Central memory CD4-positive, alpha-beta T cell (primary cell): ENCODE measurements at places on chromosomes 12 and 14.

DNA sequence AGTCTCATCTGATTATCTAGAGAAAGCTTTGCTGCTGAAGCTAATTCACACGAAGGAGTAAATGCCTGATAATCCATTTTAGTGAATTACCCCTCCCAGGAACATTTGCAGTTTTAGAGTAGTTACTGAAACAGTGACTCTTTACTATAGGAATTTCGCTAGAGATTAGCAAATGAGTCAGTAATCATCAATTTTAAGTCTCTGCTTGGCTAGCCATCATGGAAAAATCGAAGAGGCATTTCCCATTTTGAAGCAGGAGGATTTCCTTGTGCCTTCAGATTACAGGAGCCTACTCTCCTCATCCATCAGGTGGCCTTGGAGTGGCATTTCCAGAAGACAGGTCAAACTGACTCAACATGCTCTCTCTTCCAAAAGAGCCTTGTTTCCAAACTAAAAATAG, 154.5 kb downstream of the EGLN3 start:
- no peak for DNase-seq

DNA sequence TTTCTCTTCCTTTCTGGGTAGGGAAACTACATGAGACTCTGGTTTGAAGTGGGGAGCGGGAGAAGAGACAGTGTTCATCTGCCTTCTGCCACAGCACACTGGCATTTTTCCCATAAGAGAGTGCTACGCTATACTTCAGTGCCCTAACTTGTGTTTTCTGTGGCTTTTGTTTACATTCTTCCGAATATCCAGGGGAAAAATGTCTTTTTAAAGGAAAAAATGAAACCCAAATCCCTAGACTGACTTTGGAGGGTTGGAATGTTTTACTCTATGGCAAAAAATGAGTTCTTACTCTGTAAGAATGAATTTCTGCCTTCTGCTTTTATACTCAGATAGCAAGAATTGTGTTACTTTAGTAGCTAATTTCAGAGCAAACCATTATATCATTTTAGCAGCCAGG, 88.1 kb upstream of the TMEM263 start:
- no peak for DNase-seq

DNA sequence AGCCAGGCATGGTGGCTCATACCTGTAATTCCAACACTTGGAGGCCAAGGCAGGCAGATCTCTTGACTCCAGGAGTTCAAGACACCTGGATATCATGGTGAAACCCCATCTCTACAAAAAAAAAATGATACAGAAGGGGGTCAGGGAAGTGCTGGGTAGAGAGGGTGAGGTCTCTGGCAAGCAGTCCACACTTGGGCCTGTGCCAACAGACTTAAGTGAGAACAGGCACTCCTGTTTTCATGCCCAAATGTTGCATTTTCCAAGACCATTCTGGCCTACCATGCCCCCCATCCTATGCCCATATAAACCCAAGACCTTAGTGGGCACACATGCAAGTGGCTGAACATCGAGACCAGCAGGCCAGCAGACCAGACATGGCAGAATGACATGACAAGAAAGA, 16.0 kb upstream of the CMAS start:
- no peak for DNase-seq

GRCh38 chr14:105568859-105569766, 42.7 kb downstream of the TMEM121 start:
- no peak for DNase-seq

DNA sequence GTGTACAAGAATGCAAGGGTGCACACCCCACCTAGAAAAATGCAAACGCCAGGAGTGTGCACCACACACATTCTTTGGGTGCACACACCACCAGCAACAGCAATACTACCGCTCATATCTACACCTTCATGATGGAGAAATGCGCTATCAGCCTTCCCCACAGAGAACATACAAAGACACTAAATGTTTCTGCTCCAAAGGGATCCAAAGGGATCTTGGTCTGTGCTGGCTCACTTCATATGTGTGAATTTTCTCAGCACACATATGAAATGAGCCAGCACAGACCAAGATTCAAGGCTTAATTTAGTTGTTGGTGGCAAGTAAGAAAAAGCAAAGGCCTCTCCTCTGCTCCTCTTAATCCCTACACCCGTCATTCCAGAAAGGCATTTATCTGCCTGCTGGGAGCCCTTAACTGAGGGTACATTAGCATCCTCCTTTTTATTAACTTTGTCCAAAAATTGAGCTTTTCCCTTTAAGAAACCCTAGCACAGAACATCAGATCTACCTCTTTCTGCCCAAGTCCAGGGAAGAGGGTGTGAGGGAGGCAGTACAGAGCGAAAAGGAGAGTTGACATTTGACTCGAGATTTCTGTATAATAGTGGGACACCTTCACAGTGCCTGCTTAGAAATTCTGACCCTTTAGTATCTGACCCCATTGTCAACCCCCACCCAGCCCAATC, 8.3 kb downstream of the BMP4 start:
- DNase-seq: no peak

DNA sequence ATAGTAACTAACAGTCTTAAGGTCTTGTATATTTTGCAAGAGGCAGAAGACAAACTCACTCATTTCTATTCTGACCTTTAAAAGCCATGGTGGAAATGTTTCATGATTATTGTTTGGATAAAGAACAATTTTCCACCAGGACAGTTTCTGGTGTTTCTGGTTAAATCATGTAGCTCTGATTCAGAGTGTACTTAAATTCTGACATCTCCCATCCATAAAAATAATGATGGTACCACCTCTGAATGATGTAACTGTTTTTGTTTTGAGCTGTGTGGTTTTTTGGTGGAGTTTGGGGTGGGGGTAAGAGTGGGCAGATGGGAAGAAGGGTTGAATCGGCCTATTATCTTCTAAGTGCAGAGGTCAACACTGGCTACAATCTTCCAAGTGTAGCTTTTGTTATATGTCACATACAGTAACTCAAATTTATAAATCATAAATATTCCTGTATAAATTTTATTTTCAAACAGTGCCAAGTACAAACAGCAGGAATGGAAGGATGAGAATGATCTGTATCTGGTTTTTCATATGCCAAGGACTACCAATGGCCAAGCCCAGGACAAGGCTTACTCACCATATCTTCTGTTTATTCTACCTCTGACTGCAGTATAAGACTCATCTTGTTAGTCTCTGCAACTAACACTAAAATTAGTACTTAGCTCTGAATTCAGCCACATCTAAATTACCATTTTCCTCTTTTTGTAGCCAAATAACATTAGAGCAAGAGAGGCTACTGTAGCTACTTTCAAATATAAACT, 108.7 kb downstream of the BCAT1 start:
- no peak for DNase-seq

DNA sequence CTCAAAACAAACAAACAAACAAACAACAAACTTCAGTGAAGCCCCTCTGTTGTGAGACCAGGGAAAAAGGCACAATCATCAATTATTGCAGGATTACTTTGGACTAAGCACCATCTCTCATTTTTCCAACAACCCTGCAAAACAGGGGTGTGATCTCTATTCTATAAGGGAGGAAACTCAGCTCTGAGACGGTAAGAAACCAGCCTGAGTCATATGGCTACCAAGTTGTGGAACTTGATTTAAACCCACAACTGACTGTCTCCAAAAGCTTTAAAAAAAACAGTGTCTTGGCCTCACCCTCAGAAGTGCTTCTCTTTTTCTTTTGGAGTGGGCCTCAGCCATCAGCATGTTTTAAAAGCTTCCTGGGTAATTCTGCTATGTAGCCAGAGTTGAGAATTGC, 49.8 kb downstream of the RIN3 start:
- DNase-seq: no peak

DNA sequence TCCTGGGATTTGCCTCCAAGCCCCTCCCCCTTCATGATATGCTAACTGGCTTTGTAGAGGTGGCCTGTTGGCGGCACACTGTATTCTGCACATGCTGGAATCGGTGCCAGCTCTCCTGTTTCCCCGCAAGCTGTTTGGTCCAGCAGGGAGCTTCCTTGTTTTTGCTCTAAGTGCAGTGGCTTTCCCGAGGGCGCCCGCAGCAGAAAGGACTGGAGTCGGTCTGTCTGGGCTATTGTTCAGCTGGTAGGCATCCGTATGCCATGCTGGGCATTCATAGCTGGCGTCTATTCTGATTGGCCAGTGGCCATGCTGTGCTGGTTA, 88.9 kb upstream of the MED13L start:
- DNase-seq: no peak

DNA sequence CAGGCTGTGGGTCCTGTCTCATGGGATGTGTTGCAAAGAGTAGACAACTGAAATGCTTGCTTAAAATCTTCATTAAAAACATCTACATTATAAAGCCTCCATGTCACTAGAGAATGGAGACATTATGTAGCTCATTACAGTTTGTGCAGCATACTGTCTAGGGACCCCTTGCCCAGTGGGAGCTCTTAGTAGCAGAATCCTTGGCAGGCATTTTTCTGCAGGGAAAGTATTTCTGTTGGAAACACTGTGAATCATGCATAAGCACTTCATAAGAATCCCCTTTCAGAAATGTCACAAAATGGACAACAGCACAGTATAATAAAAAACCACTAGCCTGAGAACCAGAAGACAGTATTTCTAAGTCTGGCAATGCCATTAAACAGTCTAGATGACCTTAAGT, 174.3 kb downstream of the MGAT4C start:
- no peak for DNase-seq

- no peak for DNase-seq
Observed at GRCh38 chr14:104592292-104592672, 12.3 kb downstream of the TMEM179 start.

- no peak for DNase-seq
Observed at GRCh38 chr12:52147367-52147963, 44.3 kb downstream of the KRT80 start.

DNA sequence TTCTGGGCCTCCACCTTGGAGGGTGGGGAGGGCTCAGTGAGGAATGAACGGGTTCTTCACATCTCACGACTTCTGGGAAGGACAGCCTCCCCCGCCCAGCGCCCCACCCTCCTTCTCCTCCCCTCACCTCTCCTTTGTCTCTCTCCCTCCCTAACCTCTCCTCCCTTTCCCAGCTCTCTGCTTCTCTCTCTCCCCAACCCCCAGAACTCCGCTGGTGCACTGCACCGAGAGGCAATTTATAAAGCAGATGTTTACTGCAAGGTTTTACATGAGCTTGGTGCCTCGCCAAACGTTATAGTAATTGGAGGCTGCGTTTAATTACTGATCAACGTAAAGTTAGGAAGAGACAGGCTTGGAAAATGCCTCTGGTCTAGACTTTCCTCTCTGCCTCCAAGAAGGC, 42.9 kb upstream of the FAM222A start:
- DNase-seq: no peak

GRCh38 chr12:38809832-38810231, 95.6 kb downstream of the CPNE8 start:
- no peak for DNase-seq

DNA sequence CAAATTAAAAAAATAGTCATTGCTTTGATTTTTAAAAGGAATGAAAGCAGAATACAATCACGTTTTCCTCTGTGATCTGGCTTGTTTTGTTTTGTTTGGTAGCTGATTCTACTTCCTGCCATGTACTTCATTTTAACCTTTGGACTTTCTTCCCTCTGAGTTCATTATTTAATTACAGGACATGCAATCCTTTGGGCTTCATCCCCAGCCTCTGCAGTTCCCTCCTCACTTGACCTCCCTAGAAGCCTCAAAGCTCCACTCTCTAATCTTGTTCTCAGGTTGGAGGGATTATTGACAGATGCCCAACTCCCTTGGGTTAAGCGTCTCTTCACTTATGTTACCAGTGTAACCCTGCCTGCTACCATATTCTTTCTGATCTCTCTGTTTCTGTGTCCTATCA, 967.9 kb upstream of the SEL1L start:
- DNase-seq: no peak

- DNase-seq: no peak
Observed at GRCh38 chr12:1799882-1800400, 20.4 kb upstream of the LRTM2 start.

GRCh38 chr12:15778126-15778525, 11.1 kb downstream of the EPS8 start:
- no peak for DNase-seq

GRCh38 chr12:84247931-84248330, 664.7 kb downstream of the SLC6A15 start:
- DNase-seq: no peak

GRCh38 chr14:75968456-75968855, 13.3 kb downstream of the TGFB3 start:
- DNase-seq: no peak

GRCh38 chr12:94987801-94988200, 15.7 kb downstream of the NDUFA12 start:
- peak; percentile 70 for DNase-seq

- no peak for DNase-seq
Observed at GRCh38 chr12:132275110-132275531, 54.3 kb downstream of the GALNT9 start.

DNA sequence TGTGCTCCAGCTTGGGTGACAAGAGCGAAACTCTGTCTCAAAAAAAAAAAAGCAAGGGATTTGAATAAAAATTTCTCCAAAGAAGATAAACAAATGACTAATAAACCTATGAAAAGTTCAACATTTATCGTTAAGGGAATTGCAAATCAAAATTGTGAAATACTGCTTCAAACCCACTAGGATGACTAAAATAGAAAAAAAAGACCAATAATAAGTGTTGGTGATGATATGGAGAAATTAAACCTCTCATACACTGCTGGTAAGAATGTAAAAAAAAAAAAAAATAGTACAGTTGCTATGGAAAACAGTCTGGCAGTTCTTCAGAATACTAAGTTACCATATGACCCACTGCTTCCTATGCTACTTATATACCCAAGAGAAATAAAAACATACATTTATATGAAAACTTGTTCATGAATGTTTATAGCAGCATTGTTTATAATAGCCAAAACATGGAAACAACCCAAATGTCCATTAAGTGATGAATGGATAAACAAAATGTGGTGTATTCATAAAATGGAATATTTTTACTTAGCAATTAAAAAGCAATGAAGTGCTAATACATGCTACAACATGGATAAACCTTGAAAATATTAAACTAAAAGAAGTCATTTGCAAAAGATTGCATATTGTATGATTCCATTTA, 39.4 kb upstream of the TMPRSS12 start:
- no peak for DNase-seq

DNA sequence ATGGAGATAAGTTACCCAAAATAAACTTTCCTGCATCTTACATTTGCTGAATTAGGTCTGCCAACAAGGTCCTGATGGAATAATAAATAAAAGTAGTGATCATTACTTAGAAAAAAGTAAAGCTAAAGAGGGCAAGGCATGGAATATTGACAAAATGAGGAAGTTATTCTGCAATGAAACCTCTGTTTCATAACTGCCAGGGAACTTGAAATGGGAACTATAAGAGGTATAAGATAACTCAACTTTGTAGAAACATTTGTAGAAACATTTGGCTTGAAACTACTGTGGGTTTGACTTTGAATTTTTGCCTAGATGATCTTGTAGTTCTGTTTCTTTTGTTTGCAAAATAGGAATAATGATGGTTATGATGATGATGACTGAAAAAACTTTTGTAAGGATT, 18.7 kb upstream of the YBX3 start:
- DNase-seq: no peak

DNA sequence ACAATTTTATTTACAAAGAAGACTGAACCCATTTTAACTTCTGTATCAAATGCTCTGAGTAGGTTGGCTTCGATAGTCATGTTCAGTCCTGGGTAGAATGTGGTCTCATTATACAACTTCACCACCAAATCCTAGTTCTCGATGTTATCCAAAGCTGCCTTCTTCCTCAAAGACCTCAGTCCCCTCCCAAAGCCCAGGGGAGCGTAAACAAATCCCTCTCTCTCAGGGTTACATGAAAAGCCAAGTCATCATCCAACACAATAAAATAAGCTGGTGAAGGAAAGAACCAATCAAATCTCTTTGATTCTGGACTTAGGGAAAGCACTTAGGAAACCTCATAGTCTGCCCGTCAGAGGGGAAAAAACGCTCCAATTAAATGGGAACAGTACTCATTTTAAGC, 9.1 kb downstream of the PTCSC3 start:
- DNase-seq: no peak
